NCI-H1092 (cell line): ENCODE measurements at places on chromosomes 6 and 20.

DNA sequence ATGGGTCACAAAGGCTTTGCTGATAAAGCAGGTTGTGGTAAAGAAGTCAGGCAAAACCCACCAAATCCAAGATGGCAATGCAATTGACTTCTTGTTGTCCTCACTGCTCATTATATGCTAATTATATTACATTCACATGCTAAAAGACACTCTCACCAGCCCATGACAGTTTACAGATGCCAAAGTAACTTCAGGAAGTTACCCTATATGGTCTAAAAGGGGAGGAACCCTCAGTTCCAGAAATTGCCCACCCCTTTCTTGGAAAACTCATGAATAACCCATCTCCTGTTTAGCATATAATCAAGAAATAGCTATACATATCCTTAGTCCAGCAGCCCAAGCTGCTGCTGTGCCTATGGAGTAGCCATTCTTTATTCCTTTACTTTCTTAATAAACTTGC lies 501.1 kb downstream of the MEI4 start:
- no peak for DNase-seq

DNA sequence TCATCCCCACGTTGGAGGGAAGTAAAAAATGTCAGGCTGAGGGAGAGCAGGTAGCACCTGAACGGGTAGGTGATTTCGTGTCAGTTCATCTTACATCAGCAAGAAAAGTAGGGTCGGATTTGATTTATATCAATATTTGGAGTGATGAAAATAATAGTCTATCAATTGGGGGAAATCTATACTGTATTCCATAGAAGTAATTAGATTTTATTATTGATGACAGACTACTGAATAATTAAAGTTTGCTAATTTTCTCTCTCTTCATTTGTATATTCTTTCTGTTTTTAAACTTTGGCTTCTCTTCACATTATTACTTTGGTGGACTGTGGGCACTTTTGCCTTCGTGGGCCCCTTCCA lies 78.4 kb downstream of the OLIG3 start:
- no peak for DNase-seq

- peak; percentile 55 for DNase-seq
These were observed 175.4 kb downstream of the IBTK start for GRCh38 chr6:82072121-82072521.

DNA sequence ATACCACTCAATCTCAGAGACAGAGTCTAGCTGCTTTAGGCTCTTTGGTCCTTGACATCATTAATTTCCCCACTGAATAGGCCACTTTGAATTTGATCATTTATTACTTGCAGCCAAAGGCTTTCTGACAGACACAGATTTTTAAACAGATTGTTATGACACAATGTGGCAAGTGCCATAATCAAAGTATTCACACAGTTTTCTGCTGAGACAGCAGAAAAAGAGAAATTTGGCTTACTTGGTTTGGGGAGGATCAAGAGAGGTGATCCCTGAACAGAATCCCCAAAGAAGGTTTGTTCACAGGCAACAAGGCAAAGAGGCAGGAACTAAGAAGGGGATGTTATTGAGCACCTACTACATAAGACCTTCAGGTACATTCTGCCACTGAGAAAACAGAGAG lies 138.0 kb upstream of the TOP1 start:
- DNase-seq: no peak

- no peak for DNase-seq
These were observed 51.5 kb downstream of the KCNS1 start for GRCh38 chr20:45049438-45049837.

DNA sequence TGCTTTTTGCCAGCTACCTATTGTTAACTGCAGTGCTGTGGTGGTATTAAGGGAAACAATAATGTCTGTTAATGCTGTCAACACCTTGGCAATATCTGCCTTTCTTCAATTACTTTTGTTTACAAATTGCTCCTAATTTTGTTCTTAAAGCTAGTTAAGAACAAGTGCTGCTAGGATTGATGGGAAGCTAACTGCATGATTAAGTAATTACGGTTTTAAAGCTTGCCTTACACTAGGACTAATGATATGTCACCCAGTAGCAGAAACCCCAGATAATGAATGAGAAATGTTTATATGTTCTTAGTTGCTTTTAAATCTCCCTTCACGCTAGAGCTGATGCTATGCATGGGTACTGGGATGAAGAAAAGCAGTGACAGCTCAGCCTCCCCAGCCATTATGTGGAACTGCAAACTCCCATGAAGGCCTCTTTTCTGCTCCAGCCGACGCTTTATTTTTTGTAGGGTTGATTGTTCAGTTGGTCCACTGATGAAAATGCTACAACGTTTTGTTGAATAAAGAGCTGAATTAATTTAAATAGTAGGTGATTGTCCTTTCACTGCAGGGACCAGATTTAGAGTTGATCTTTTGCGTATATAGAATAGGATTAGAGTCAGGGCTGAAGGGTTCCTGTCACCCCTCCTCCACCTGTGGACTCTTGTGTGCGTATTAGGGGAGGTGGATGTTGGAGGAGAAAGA lies 610.5 kb downstream of the TFAP2B start:
- no peak for DNase-seq

DNA sequence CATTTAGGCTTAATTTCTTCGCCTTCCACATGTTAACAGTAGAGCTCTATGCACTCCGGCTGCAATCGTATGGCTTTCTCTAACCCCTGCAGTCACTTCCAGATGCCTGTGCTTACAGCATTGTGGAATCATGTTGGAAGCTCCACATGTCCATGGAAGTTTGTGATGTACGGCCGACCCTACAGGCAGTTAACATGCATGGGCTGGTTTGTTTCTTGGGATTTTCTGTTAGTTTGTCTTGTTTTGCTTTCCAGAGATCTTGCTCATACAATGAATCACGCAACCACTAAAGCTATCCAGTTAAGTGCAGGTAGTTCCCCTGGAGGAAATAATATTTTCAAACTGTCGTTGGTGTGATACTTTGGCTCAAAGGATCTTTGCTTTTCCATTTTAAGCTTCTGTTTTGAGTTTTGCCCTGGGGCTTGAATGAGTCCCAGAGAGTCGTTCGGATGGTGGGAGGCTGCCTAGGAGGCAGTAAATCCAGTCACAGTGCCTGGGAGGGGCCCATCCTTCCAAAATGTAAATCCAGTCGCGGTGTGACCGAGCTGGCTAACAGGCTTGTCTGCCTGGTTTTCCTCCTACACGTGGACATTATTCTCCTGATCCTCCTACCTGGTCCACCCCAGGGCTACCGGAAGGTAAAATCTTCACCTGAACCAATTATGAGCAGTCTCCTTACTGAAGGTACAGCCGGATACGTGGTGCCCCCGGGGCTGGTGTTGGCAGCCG lies 225.9 kb downstream of the SMOC2 start:
- no peak for DNase-seq

DNA sequence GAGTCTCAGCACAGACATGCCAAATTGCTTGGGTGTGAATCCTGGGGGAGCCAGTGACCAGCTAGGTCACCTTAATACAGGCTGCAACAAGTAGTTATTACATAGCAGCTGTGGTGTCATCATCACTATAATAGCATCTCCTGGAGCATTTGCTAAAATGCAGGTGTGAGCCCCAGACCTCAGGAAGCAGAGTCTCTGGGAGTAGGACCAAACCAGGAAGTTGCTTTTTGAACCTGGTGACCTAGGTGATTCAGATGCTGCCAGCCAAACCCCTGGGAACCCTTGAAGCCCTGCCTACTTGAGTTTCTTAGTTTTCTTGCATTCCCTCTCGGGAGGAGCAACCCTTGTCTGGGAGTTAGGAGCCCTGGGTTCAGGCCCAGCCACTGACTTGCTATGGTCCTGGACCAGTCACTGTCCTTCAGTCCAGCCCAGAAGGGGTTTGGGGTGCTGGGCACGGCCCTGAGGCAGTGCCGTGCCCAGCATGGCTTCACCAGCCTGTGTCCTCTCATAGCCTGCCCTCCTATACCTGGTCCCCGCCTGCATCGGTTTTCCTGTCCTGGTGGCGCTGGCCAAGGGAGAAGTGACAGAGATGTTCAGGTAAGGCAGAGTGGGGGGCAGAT lies 39.3 kb upstream of the ID1 start:
- DNase-seq: no peak

GRCh38 chr20:46695892-46696291 lies 6.6 kb upstream of the TP53RK start:
- no peak for DNase-seq

DNA sequence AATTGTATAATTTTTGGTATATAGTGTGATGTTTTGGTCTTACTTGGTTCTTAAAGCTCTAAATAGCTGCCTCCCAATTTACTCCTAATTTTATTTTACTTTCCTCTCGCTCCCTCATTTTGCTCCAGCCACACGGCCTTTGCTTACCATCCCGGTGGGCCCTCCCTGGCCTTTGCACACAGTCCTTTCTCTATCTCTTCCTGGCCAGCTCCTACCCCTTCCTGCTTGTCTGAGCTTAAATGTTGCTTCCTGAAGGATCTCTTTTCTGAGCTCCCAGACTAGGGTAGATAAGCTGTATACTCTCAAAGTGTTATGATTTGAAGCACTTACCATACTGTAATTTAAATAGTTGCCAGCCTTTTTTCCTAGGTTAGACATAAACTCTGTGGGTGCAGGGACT lies 121.7 kb downstream of the UTRN start:
- DNase-seq: no peak

DNA sequence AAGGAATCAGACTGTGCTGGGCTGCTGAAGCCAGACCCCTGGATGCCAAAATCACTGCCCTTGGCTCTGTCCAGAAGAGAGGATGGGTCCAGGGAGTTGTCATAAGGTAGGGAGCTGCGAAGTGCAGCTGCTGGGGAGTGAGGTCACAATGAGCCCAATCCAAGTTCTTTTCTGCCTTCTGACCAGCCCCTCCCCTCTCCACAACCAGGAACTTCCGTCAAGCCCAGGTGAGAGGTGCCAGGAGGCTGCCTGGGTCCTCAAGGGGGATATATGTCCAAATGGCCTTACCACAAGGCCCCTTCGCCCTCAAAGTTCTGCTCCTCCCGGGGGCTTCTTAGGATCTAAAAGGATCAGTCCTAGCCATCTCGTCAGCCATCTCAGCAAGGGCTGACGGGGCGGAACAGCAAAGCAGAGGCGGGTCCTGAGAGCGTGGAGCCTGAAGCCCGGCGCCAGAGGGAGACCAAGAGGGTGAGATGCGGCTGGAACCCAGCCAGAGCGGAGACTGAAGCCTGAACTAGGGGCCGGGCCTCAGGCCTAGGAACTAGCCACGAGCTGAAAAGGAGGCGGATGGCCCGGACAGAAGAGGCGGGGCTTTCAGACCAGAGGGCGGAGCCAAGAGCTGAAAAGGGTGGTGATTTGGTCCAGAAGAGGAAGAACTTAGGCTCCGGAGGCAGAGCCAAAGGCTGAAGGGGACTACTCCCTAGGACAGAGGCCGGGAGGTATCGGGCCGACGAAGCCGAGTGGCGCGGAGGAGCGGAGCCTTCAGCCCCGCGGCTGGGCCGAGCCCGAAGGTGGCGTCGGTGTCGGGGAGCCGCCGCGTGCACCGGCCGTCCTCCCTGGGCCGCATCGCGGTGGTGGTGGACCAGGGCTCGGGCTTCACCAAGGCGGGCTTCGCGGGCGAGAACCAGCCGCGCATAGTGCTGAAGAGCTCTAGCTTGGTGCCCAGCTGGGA lies at the start of gene ACTL10:
Gene ACTL10, plus strand, starts transcription at position 651 of the 952 bp plus-strand sequence. CDS start 555 bp downstream, outside the sequence.
- DNase-seq: no peak

- DNase-seq: no peak
These were observed 97.9 kb downstream of the HUS1B start for GRCh38 chr6:558959-559358.

DNA sequence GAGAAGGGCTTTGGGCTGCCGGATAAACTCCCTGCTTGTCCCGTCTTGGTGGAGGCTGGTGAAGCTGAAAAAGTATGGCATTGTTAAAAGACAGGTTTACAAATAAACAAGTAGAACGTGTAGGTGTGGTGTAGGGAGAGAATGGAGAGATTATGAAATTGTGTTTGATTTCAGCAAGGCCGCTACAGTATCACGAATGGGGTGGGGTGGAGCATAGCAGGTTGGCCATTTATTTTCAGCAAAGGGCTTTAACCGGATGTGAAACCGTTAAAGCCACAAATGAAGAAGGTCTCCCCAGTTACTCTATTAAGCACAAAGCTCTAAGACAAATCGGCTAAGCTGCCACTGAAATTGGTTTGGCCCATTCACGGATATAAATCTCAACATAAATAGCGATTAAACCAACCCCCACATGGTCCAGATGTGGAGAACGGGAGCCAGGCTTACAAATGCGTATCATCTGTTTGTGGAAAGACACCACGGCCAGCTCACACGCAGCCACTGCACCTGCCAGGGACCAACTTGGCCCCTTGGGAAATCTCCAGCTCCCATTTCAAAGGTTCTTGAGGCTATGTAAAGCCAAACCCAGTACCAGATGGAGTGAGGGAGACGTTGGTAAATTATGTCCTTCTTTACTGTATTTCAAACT lies 94.0 kb downstream of the ZMYND8 start:
- DNase-seq: peak; percentile 87

- DNase-seq: no peak
These were observed 8.7 kb downstream of the REPS1 start for GRCh38 chr6:138979365-138979764.

- DNase-seq: no peak
These were observed 51.9 kb downstream of the B4GALT5 start for GRCh38 chr20:49661560-49662329.
